H7 (cell line): ENCODE measurements at places on chromosomes 2 and 18. TPM values are rescaled to one million over a fixed set of nuclear protein-coding genes. Genes with fewer than 3 reads are reported as not detected.

- DNase-seq, result peak; percentile 56
These were observed 42.8 kb downstream of the ATOH8 start for GRCh38 chr2:85796341-85797262.

DNA sequence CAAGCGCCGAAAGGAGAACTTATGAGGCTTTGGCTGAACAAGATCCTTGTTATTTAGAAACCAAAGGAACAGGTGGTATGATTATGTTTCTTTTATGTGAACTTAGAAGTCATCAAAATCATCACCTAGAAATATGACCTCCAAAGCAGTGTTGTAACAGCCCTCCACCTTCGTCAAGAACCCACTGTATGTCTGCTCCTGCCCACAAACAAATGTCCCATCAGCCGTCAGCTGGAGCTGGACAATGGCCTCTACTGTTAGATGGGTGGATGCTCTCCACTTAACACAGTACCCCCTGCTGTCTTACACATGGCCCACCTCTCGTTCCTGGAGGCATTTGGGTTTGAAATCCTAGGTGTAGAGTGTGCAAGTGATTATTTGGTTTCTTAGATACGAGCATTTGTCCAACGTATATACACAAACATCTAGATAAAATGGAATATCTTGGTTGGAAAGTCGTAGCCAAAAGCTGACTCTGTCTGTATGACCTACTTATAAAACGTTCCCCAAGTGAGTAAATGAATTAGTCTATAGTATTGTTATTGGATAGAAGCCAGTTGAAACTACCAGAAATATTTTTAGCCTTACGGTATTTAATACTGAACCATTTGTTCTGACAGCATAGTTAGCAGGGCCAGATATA, 113.0 kb downstream of the CRIM1 start:
- no peak for DNase-seq

GRCh38 chr2:122358729-122359128, 603.3 kb downstream of the TSN start:
- DNase-seq, result no peak

DNA sequence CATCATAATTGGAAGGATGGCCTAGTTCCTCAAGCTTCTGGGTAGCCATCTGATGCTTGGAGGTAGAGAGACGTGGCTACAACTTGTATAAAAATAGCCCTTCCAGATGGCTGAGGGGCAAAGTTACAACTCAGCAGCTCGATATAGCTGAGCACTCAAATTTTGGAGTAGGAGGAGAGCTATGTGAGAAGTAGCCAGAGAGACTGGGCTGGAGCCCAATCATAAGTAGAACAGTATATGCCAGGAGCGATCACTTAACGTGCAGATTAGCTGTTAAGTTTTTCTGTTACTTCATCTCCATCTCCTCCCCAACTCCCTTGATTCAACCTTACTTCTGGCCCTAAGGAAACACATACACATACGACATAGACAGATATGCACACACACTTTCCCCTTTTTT, 28.8 kb downstream of the CNRIP1 start:
- DNase-seq, result no peak

- DNase-seq, result no peak
These were observed 728.6 kb downstream of the SLC4A3 start for GRCh38 chr2:220356076-220356475.

DNA sequence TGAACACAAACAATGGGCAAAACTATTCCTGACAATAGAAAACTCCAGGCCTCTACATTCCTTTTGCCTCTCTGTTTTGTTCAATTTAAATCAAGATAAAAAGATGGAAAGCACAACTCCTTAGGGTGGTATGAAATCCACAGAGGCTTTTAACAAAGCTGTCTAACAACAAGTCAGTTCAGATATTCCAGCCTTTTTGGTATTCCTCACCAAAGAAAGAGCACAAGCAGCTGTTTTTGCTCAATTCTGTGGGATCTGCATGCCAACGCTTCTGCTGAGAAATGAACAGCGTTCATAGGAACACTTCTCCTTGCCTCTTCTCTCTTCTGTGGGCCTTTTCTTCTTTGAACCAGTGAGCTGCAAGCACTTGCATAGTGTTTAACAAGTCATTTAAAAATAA, 411.6 kb upstream of the TCF4 start:
- no peak for DNase-seq

CDH19 gene
- total RNA-seq, result not detected in 2 replicates

GRCh38 chr2:28582595-28582994, 86.7 kb downstream of the PLB1 start:
- DNase-seq, result no peak

SAG gene
- not detected in 2 replicates for total RNA-seq

GRCh38 chr2:152508446-152508845, 173.5 kb downstream of the FMNL2 start:
- DNase-seq, result no peak

- peak; percentile 57 for DNase-seq
These were observed 289.6 kb downstream of the SOCS6 start for GRCh38 chr18:70578480-70578879.

GRCh38 chr2:48098539-48098938, 192.2 kb upstream of the FBXO11 start:
- DNase-seq, result no peak

GRCh38 chr2:213315168-213315876, 31.1 kb downstream of the SPAG16 start:
- no peak for DNase-seq

PRKAG3 gene
- total RNA-seq, result not detected in 2 replicates

- no peak for DNase-seq
These were observed 39.4 kb downstream of the KIF5C start for GRCh38 chr2:148914463-148914862.

DNA sequence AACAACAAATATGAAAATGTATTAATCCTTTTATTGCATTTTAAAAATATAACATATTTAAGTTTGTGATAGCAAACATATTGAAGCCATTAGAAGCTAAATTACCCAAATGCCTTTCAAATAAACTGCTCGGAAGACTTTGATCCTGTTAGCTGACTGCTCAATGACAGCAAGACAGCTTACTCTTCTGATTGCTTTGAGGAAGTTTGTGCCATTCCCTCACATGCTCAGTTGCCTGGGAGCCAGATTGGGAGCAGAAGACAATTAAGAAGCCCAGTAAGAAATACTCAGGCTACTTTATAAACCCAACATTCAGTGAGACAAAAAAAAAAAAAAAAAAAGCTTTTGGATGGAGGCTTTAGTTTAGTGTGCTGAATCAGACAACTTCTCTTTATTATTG, 407.1 kb upstream of the SOX11 start:
- no peak for DNase-seq

- DNase-seq, result no peak
These were observed 172 bp downstream of the PRKD3 start for GRCh38 chr2:37324536-37324785.

- no peak for DNase-seq
These were observed 161.0 kb downstream of the HDAC4 start for GRCh38 chr2:239239607-239240413.

COQ10B gene
- total RNA-seq, result 23.4 and 23.8 TPM in 2 replicates

SP100 gene
- total RNA-seq, result 0.15 TPM in 1 of 2 replicates, not detected in the other
